ENCODE measurements at places on chromosomes 7 and 10.

DNA sequence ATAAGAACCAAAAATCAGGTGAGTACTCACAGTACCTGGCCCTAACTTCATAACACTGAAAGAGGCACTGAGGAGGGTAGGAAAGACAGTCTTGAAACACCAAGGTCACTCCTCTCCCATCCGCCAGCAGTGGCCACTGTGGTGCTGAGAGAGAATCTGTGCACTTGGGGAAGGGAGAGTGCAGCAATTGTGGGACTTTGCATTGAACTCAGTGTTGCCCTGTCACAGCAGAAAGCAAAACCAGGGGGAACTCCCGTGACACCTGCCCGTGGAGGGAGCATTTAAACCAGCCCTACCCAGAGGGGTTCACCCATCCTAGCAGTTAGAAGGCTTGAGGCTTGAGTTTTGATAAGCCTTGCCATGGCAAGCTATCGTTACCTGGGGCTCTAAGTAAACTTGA lies 35.2 kb upstream of the MAP3K8 start:
- DNase-seq, result no peak

DNA sequence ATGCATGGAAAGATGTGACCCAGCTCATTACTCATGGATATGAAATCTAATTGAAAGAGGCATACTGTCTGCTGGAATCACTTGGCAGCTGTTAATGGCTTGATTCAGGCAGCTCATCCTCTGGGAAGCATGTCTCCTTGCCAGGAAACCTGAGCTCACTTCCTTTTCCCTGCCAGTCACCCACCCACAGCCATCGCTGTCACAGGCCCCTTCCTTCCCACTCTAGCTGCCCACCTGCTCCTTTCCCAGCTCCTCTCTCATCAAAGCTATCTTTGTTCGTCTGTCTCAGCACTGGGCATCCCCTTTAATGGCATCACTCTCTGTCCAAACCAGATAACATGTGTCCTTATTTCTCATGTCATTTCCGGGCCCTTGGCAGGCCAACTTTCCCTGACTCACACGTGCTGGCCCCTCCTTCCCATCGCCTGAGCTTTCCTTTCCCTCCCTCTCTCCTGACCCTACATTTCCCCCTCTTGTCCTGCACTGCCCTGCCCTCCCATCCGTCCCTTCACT lies 721.9 kb downstream of the TNS3 start:
- peak; percentile 79 for DNase-seq

DNA sequence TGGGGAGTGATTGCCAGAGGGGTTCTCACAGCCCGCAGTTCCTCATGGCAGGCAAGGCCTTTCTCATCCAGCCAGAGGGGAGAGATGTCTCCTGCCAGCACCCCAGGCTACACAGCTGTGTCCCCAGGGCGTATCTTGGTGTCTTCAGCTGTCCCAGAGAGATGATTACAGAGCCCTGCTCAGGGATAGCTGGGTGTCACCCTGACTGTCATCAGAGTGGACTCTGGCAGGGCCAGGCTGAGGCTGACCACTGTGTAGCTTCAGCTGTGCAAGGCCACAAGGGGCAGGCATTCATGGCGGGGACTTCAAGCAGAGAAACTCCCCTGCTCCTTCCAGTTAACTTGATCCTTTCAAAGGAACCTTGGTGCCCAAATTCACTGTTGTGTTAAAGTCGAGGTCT lies 124.2 kb downstream of the RGS10 start:
- DNase-seq, result no peak

- DNase-seq, result no peak
Observed at GRCh38 chr7:103130901-103131624, 17.8 kb downstream of the NAPEPLD start.

DNA sequence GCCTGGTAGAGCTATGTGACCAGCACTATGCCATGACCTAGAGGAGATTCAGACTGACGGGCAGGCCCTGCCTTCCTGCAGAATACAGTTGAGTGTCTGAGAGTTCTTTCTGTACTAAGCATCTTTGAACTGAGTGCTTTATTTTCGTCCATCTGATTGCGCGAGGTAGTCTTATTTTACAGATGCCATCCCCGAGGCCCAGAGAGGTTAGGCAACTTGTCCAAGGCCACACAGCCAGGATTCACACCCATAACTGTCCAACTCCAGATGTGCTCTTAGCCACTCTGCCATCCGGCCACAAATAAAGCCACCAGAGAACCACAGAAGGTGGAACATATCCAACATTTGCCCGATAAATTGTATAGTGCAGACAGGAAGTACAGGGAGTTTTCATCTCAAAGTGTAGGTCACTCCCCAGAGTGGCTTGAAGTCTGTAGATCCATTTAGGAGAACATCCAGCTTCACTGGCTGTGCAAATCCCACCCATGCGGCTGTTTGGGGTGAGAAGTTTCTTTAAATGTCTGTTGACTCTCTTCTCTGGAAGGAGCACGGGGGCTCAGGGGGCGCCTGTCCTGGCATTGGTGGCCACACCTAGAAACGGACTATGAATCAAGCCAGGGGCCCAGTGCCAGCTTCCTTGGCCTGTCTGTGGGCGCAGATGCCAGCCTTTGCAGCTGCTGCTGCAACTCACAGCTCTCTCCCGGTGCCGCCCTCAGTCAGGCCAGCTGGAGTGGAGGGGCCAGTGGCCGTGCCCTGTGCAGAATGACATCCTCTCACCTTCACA lies 11.1 kb downstream of the CHST3 start:
- DNase-seq, result no peak

GRCh38 chr10:75712242-75712880 lies 280.9 kb downstream of the LRMDA start:
- no peak for DNase-seq

DNA sequence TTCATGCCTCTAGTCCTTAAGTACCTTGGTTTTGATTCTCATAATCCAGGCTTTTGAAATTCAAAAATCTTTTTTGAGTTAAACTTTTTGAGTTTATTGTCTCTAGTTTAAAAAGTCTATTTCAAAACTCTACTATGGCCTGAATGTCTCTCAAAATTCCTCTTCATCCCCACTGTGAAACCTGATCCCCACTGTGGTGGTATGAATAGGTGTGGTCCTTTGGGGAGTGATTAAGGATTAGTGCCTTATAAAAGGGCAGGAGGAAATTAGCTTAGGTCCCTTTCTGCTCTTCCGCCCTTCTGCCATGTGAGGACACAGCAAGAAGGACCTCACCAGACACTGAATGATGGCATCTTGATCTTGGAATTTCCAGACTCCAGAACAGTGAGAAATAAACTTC lies 44.1 kb upstream of the JAZF1 start:
- no peak for DNase-seq

- DNase-seq, result no peak
Observed at GRCh38 chr7:139111811-139112301, 2.3 kb upstream of the ZC3HAV1 start.

DNA sequence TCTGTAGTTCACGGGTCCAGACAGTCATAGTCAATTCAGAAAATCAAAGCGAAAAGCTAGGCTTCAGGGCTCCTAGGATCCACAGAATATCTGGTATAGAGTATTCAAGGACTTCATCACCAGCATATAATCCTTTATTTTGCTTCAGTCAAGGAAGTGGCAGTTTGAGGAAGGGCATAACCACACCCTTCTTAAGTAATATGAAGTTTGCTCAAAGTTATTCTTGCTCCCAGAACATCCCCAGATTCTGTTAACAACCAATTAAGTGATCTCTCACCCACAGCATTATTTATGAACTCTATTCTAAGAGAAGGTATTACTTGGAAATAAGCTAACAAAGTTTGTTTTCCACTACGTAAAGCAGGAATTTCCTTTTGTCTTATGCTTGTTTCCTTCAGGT lies 13.2 kb downstream of the CWF19L1 start:
- DNase-seq, result no peak

DNA sequence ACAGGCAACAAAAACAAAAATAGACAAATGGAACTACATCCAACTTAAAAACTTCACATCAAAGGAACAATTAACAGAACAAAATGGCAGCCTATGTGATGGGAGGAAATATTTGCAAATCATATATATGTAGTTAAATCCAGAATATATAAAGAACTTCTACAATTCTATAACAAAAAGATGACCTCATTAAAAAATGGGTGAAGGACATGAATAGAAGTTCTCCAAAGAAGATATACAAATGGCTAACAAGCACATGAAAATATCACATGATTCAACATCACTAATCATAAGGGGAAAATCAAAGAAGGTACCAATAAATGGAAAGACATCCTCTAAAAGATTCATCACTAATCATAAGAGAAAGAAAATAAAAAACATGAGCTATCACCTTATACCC lies 416.1 kb downstream of the LRMDA start:
- DNase-seq, result no peak

- no peak for DNase-seq
Observed at GRCh38 chr7:155276800-155277375, 20.8 kb upstream of the INSIG1 start.

DNA sequence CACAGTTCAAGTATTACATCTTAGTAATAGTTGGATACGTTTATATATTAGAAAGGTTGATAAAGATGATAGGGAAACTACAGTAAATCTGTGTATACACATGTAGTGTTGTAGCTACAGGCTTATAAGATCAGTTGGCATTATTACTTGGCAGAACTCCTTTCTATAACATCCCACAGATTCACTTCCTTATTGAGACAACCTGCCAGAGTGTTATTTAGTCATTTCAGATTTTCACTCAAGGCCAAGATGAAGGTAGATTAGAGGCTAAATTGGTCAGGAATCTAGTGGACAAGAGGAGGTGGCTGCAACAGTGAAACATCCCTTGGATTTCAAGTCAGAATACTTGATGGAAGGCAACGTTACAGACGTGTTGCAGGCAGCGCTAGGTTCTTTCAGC lies 63.0 kb downstream of the PAPSS2 start:
- no peak for DNase-seq

DNA sequence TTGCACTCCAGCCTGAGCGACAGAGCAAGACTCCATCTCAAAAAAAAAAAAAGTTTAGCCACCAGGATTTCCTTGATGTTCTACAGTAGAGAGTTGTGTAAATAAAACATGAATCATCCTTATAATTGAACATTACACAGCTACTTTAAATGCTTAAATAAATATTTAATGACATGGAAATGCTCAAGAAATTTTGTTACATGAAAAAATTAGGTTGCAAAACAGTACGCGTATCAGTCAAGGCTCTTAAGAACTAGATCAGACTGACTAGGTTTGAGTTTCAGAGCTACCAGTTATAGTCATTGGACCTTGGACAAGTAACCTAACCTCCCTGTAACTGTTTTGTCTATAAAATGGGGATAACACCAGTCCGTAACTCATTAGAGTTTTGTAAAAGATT lies 38.7 kb upstream of the GSAP start:
- DNase-seq, result no peak

DNA sequence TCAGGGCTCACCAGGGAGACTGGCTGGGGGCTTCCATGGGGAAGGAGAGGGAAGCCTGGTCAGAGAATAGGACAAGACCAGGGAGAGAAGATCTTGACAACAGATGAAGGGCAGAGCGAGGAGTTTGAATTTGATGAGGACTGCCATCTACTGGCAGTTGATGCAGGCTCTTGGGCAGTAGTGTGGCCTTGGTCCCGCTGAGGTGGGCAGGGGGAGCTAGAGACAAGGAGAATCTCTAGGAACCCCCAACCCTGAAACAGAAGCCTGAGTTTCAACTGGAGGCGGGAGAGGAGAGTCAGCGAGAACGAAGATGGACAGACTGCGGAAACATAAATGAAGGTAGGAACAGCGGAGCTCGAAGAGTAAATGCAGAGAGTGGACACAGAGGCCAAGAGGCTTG lies 81.0 kb downstream of the PPP1R3C start:
- DNase-seq, result no peak

DNA sequence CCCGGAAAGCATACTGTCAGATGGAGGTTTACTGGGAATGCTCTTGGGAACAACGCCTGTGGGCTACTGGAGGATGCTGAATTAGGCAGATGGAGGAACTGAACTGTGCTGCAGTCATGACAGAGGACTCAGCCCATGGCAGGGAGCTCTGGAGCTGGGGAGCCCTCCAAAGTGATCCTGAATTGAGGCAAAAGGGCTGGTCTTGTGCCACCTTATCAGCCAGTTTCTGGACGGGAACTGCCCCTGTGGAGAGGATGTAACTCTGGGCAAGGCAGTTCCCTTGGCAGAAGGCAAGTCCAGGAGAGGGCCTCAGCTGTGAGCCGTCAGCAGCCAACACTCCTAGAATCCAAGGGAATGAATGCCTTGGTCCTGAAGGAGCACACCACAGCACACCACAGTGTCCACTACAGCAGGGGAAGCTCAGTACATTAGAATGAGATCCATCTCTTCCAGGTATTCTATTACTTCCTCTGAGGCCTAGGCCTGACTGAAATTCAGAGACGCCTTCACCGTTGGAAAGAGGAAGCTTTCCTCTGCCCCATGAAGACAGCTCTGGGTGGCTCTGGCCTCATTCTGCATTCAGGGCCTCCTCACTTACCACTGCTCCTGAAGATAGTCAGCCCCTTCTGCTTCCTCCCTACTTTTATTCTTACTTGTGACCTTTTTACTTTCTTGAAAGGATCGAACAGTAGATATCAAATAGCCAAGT lies 139.6 kb upstream of the GPR26 start:
- DNase-seq, result no peak

DNA sequence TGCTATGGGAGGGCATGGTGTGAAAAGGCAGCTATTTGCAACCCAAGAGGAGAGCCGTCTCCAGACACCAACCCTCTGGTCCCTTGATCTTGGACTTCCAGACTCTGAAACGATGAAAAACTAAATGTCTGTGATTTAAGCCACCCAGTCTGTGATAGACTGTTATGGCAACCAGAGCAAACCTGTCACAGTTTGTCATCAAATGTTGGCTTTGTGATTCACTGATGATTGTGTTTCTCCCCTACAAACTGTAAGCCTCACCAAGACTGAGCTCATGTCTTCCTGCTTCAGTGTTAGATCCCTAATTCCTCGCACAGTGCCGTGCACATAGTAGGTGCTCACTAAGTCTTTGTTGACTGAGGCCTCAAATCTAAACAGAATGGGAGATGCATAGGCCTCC lies 224.6 kb upstream of the PITRM1 start:
- no peak for DNase-seq

GRCh38 chr10:3763852-3764625 lies 21.0 kb downstream of the KLF6 start:
- DNase-seq, result no peak

DNA sequence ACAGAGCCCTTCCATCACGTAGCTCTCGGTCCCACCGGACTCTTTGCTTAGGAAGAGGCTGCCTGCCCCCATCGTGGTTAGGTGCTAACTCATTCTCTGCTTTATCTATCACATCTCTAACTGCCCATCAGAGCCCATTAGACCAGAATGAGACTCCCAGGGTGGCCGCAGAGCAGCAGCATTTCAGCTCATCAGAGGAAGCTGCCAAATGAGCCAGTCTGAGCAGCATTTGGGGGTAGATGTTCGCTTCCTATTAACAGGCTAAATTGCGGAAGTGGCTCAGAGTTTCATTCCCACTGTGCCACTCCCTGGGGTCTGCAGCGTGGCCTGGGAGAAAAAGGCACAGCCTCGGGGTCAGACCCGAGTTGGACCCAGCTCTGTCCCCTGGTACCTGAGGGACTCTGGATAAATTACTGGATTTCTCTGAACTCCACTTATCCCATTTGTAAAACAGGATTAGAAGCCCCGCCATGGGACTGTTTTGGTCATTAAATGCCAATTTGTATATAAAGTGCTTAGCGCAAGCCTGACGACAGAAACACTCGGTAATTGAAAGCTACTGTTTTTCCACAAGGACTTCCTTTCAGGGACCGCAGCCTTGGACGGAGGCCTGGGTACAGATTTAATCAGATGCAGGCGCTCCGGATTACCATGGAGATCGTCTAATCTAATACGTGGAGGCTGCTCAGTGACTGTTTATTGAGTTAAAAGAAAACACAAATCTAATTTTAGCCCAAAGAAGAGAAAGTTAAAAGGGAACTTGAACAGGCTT lies 73.8 kb upstream of the PRLHR start:
- peak; percentile 59 for DNase-seq
